ENCODE measurements at places on chromosomes 16 and 17.
A peak's percentile ranks its signal among the peaks of the same experiment; 100 is the strongest.

DNA sequence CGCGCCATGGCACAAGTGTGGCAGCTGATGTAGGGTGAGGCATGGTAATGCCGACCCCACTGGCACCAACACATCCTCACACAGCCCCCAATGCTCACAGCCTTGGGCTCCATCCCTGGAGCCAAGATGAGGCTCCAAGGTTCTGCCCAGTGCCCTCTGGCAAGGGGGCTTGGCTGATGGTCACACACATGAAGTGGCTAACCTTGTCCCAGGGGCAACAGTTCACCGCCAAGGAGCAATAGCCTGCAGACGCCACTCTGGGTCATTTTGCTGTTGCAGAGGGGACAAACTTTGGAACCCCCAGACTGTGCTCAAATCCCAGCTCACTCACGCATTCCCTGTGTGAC, 26.8 kb downstream of the TNFRSF13B start:
- no peak for DNase-seq

- no peak for DNase-seq
Observed at GRCh38 chr16:46971271-46971670, 2.2 kb downstream of the DNAJA2 start.

DNA sequence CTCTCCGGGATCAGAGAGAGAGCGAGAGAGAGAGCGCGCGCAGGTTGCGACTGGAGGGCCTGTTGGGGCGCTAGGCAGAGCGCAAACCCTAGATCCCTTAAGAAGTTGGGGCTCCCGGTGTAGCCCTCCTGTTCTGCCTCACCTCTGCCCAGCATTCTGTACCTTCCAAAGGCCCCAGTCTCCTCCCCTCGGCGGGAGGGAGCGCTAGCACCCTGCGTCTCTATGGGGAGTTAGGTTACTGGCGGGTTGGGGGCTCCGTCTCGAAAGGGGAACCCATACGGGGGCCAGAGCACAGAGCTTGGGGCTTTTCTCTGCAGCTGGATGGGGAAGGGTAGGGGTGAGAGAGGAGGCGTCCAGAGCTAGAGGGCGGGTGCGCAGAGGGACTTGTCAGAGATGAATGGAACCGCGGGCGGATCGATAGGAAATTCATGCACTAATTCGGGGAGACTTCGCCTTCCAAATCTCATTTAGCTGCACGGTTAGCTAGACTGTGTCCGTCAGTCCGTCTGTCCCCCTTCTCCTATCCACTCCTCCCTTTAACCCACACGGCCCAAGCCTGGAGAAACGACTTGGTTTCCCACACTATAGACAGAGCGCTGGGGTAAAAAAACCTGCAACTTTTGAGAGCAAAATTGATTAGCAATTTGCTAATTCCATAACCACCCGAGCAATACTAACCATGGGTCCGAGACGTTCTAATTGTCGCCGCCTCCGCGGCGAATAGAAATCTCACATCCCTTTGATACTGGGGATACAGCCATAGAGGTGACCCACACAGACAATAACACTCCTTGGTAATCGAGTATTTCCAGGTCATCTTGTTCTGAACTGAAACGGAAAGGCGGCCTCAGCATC, 693 bp upstream of the HOXB4 start:
- no peak for DNase-seq

DNA sequence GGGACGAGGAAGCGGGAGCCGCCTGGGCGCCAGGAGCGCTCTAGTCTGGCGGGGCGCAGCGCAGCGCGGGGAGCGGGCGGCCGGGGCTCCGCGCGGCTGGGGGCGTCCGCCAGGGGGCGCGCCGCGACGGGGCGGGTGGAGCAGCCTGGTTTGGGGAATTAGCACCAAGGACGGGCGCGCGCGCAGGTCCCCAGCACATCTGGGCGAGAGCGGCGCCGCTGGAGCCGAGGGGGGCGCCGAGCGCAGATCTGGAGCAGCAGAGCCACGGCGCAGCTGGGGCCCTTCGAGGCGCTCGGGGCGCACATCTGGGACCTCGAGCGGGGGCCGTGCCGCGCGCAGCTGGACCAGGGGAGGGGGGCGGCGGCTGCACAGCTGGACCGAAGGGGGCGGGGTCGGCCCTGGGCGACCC, at the start of gene NXPH3:
TSS of gene NXPH3 (plus strand) at position 193 of the 409 bp plus-strand sequence. CDS start 349 bp downstream, outside the sequence.
- peak; percentile 39 for DNase-seq

- DNase-seq: no peak
Observed at GRCh38 chr17:76251478-76252039, 11.3 kb upstream of the RNF157 start.

All from stimulated activated CD4-positive, alpha-beta T cell treated with anti-CD3 and anti-CD28 coated beads, TNF-alpha, amount 100 ng/mL, for 24 hours (primary cell).